ENCODE measurements at places on chromosomes 12 and 14.

DNA sequence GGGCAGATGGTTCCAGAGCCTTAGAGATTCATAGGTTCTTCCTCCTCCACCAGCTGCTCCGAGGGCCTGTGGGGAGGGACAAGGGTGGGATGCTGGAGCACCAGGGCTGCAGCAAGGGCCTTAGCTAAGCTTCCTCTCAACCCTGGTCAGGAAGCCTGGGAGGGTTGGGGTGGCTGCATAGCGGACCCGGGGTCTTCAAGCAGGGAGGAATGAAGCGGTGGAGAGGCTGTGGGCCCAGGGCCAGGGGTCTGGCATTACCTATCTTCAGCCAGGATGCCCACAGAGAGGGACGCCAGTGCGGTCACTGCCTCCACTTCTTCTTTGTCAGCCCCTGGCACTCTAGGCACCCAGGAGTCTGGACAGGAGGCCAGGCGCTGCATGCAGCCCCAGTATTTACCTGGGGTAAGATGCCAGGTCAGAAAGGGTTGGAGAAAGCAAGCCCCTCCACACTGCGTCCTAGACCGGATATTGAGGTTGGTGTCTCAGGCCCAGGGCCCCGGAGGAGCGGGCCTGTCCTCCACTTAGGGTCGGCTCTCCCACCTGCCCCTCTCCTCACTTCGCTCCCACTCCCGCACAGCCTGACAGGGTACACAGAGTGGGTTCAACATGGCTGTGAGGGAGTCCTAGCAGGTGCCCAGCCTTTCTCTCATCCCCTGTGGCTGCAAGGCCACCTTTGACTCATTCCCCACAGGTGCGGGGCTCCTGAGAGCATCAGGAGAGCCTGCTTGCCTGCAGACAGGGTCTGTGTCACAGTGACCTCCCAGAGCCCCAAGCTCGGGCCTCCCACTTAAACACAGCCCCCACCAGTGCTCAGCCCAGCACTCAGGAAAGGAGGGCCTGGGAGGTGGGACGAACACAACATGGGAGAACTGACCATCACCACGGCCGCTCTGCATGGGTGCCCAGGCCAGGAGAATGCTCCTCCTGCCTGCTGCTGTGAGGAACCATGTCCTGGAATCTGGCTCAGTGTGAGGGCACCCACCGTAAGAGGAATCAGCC lies 11.1 kb downstream of the SLC48A1 start:
- DNase-seq: no peak

- no peak for DNase-seq
Observed at GRCh38 chr14:33568935-33569579, 381.8 kb downstream of the EGLN3 start.

- no peak for DNase-seq
Observed at GRCh38 chr12:93514853-93515252, 47.5 kb downstream of the MRPL42 start.

DNA sequence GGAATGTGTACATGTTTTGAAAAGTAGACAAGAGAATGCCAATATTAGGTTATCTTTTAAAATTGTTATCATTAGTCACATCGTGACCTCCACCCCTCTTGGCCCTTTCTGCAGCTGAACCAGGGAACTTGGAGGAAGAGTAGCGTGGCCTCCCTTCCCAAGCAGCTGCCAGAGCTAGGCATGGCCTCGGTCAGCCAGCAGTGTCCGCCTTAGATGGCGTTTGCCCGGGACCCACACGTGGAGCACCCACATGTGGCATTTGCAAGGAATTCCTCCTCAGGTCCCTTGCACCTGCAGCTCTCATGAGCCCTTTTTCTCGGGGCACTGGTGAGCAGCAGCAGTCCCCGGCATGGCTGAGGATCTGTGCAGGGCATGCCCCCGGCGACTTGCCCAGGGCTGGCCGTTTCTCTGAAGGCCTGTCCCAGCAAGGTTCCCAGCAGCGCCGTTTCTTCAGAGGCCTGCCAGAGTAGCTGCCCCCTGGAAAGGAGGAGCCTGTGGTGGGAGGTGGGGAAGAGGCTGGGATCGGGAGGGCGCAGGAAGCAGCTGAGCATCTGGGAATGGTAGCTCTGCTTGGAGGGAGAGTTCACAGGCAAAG lies 10.8 kb downstream of the JDP2 start:
- DNase-seq: no peak

DNA sequence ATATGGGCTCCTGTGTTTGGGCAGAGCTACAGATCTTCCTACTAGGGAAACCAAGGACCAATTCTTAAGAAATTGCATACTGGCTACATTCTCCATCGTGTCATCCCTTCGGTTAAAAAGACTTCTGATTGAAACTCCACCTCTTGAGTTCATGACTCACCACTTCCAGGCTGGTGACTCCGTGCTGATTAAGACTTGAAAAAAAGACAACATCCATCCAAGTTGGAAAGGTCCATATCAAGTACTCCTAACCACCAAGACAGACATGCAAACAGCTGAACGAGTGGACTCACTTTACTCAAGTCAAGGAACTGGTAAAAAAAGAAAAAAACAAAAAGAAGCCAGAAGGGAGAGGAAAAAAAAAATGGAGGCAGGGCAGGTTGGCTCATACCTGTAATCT lies 63.4 kb downstream of the APOBEC1 start:
- DNase-seq: no peak

DNA sequence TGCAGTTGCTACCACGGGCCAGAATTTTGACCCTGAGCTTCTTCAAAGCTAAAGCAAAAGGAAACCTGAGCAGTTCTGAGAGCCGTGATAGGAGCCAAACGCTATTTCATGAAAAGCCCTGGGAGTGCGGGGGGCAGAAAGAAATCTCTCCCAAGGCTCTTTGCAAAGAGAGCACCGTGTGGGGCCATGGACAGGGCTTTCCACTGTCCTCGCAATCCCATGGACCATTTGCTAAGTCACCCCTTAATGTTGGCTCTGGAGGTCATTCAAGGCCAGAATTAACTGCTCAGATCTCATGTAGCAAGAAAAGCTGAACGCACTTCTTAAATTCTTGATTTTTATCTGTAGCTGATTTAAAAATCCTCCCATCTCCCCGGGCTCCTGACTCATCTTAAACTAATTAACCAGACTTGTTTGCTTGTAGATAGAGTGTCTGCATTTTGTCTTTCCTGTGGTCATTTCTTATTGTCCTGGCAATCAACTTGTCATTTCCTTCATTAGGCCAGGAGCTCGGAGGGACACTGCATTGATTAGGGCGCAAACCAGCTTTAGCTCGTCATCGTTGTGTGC lies 24.8 kb downstream of the CLSTN3 start:
- no peak for DNase-seq

DNA sequence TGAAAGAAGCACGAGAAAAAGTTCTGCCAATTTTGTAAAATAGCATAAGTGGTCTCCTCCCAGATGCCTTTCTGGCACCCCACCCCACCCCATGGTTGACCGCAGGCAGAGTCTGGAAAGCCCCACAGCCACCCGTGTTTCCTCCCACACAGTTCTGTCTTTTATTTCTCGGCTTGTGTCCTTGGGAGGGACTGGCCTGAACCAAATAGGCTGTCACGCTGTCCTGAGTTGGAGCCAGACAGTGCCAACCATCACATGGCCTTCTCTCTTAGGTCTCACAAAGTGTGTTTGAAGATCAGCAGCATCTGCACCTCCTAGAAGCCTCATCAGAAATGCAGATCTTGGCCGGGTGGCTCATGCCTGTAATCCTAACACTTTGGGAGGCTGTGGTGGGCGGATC lies 10.2 kb upstream of the LTA4H start:
- DNase-seq: peak; percentile 66

- DNase-seq: no peak
Observed at GRCh38 chr14:105200074-105200473, 19.0 kb upstream of the NUDT14 start.

DNA sequence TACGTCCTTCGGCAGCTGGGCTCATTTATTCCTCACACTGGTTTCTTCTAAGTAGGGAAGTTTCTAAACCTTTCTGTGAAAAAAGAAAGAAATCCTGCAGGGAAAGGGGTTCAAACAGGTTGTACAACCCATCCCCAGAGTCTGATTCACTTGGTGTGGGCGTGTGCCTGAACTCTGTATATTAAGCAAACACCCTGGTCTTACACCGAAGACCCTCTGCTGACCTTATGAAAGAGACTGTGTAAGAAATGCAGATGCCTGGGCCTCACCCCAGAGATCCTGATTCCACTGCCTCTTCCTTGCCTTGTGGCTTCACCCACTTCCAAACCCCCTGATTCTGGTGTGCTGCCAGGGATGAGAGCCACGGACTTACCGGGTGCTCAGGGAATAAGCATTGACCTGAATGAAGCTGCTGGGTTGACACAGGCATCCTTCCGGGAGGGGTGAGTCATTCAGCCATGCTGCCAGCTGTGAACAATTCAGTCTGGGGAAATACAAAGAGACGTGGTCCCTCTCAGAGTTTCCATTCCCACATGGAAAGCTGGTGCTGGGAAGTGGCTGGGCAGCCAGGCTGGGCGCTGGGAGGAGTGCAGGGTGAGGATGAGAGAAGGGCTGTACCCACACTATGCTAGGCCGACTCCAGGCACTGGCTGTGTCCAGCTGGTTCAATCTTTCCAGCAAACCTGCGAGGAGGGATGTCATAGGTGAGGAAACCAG lies 26.5 kb upstream of the ACTN1 start:
- no peak for DNase-seq

DNA sequence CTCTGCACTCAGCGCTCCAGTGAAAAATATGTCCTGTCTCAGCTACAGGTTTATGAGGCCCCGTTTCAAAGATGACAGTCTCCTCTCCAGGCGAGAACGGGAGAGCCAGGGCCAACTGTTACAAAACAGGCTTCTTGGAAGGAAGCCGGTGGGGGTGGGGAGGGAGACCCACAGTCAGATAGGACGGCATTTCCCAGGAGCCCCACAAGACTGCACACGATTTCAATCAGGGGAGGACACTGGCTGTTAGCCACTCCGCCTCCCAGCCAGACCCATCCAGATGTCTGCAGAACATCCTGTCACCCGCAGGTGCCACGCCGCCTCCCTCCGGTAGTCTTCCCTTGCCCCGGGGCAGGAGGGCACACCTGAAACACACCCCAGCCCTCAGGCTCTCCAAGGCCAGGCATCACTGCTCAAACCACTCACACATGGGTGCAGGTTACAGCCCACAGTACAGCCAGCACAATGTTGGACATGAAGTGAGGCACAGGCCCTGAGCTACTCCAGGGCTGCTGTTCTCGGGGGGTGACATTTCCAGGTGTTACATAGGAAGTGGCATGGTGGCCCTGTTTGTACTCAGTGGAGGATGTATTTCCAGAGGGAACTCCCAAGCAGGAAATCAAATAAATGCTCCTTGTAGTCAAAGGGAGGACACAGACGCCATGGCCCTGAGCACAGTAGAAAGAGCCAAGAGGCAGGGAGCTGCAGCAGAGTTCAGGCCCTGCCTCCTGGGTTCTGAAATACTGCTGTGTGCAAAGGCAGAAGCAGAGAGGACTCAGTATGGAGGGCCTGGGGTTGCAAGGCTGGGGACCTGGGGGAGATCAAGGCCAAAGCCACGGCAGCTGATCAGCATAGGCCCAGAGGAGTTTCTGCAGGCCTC lies 138.1 kb downstream of the BCL11B start:
- no peak for DNase-seq

- no peak for DNase-seq
Observed at GRCh38 chr14:64561631-64562030, 11.9 kb downstream of the PPP1R36 start.

GRCh38 chr14:52950410-52950897 lies 396 bp downstream of the FERMT2 start:
- peak; percentile 11 for DNase-seq

DNA sequence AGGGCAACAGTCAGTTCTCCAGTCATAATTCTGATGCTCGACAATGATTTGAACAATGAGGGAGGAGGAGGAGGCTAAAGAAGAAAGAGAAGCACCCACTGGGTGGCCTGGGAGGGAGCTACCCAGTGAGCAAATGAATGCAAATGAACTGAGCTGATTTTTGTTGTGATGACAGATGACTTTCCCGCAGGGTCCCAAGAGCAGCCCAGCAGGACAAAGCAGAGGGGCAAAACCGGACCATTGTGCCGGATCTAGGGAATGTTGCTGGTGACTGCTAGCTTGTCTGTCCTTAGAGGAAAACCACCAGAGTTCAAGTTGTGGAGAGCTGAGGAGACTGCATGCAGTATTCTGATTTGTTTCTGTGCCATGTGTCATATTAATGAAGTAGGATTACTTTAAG lies 162.8 kb downstream of the MON2 start:
- no peak for DNase-seq

DNA sequence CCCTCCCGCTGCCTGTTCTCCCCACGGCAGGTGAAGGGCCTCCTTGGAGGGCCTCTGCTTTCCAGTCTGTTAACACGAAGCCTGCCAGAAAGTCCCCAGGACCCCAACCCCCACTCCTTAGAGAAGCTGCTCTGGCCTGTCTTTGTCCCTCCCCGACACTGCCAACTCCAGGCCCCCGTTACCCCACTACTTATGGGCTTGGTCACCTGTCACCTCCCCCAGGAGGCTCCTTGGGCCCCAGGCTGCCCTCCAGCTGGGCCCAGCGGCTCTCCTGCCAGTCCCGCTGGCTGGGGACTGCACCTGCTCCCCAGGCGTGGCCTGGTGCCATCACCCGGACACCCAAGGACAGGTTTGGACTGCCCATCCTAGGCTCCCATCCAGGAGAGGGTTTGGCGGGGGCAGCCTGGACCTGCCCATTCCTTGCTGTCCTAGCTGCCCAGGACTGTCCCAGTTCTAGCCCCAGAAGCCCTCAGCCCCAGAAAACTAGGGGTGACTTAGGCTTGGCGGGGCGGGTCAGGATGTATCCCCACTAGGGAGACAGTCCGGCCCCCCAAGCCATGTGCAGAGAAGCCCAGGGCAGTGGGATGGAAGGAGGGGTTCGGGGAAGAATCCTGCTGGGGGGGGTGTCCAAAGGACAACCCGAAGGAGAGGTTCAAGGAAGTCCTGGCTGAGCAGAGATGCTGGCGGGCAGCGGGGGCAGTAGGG lies 155.7 kb upstream of the C14orf180 start:
- no peak for DNase-seq

GRCh38 chr14:61730756-61731373 lies 31.4 kb upstream of the SNAPC1 start:
- DNase-seq: peak; percentile 32

DNA sequence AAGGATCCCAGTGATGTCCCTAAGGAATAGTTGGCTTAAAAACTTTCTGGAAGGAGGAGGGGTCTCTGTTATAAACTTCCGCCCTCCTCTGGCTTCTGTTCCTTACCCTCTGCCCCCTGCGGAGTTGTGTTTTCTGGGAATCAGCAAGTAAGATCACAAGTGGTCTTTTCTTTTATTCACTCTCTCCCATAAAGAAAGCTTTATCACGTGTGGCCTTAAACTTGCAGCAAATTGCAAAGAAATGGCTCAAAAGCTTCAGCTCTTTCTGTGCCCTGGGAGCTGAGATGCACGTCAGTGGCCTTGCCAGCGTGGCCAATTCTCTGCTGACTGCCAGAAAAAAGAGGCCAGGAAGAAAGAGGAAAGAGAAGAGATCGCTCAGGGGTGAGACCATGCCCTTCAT lies at the start of gene SLCO1C1:
Gene SLCO1C1 (plus strand): TSS at position 101 of the 400 bp plus-strand sequence. CDS start 4,245 bp downstream, outside the sequence.
- DNase-seq: no peak

All from immature natural killer cell (primary cell).